Heart right ventricle (tissue), 16 donors: ENCODE measurements at places on chromosomes 13 and 19. TPM values are rescaled to one million over a fixed set of nuclear protein-coding genes. Genes with fewer than 3 reads are reported as not detected.
A peak's percentile ranks its signal among the peaks of the same experiment; 100 is the strongest.

DNA sequence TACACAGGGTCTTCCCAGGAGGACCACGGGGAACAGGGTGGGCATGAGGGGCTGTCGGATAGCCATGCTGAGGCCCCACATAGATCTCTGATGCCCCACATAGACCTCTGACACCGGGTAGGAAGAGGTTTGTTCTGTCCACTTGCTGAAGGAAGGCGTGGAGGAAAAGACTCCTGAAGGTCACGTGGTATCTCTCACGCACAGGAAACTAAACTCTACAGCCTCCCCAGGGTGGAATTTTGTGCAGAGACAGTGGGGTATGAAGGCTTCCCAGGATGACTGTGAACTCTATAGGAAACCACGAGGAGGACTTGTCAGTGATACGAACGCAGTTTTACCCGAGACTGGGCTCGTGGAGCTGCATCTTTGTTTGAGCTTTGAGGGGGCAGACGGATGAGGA is 2.8 kb downstream of the EVI5L start:
- H3K27ac ChIP-seq = no peak overlapping the region
- DNase-seq = no peak
- H3K27me3 ChIP-seq = no peaks in the 10 kb centered on the region
- H3K36me3 ChIP-seq = no peaks in the 10 kb centered on the region

DNA sequence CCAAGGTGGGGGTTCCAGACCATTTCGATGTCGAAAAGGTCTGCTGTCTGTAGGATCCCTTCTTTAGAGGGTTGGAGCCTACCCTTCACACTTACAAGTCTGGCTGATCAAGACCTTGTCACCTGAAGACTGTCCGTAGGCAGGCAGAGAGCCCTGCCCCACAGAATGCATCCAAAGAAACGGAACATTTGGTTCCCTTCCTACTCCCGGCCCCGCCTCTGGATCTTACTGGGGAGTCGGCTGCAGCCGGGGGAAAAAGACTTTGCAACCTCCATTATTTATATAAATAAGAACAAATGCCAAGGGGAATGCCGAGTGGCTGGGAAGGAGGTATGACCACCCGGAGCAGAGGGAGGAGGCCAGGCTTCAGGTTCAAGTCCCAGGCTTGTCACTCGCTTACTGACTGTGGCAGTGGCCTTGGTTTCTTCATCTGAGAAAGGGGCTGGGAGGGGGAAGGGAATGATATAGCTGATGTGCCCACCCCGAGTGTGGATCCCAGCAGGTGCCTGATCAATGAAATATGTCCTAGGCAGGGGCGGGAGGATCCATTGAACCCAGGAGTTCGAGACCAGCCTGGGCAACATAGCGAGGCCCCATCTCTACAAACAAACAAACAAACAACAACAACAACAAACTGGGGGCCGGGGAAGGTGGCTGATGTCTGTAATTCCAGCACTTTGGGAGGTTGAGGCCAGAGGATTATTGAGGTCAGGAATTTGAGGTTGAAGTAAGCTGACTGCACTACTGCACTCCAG is 48.7 kb downstream of the RFX2 start:
- H3K4me3 ChIP-seq = no peak overlapping the region
- DNase-seq = no peak
- H3K27me3 ChIP-seq = no peaks in the 10 kb centered on the region

- no peak overlapping the region for H3K27ac ChIP-seq
- no peak for DNase-seq
- no peak overlapping the region for H3K4me3 ChIP-seq
These were observed 11.6 kb downstream of the FGF22 start for GRCh38 chr19:651114-651818.

Gene ZNF112
- 6.4 TPM for total RNA-seq

DNA sequence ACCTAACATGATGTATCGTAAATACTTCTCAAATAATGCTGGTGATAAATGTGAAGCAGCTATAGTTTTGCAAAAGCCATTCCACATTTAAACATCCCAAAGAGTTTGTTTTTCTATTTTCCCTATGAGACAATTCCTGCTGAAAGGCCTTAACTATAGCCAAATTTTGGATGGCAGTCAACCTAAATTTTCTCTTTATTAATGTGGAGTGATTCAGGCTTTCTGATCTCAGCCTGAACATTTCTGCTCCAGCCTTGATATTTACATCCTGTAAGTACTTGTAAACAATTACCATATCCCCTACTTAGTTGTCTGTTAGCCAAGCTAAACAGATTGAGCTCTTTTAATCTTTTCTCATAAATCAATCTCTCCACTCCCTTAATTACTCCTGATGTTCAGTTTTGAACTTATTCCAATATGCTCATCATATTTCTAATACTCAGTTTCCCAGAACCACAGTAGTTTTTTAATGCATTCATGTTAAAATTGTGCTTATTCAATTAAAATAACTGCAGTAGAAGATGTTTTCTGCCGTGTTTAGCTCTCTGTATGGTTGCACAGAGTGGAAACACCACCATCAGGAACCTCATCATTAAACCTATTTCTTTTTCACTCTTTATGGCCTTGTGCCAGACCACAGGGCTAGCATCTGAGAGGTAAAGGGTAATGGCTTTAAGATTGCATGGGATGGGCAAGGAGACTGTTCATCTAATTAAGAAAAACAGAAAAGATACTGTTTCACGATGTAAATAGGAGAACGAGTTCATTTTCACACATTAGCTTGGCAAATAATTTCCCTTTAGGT is 1235.2 kb upstream of the SLC10A2 start:
- no peaks in the 10 kb centered on the region for H3K4me1 ChIP-seq
- H3K4me3 ChIP-seq = no peak overlapping the region
- H3K27me3 ChIP-seq = no peaks in the 10 kb centered on the region
- no peaks in the 10 kb centered on the region for H3K36me3 ChIP-seq
- DNase-seq = no peak

- no peaks in the 10 kb centered on the region for H3K27me3 ChIP-seq
- no peaks in the 10 kb centered on the region for H3K36me3 ChIP-seq
- peak overlapping the region; percentile 82 for H3K27ac ChIP-seq
These were observed 36.9 kb downstream of the ARRDC2 start for GRCh38 chr19:18044825-18045304.

- no peak for DNase-seq
- H3K27me3 ChIP-seq = no peaks in the 10 kb centered on the region
- no peaks in the 10 kb centered on the region for H3K36me3 ChIP-seq
- H3K4me3 ChIP-seq = no peak overlapping the region
- no peak overlapping the region for H3K27ac ChIP-seq
These were observed 32.6 kb upstream of the ADGRE1 start for GRCh38 chr19:6854758-6855157.

DNA sequence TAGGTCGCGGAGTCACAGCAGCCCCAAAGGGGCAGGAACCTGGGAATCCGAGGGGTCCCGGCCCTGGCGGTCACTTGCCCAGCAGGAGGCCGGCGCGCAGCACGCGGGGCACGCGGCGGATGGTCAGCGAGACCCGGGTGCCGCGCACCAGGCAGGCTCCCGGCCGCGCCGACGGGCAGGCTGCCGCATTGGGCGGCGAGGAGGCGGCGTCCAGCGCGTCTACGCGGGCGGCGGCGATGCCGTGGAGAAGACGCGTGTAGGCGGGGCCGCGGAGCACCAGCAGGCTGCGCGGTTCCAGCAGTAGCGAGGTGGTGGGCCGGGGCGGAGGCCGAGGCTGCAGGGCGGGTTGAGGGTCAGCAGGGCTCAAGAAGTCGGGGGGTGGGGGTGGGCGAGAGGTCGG is 607 bp upstream of the SYNE4 start:
- DNase-seq = peak; percentile 76
- H3K36me3 ChIP-seq = no peaks in the 10 kb centered on the region
- peak overlapping the region; percentile 43 for H3K4me3 ChIP-seq

Gene KIR3DL1
- total RNA-seq = not detected

- no peaks in the 10 kb centered on the region for H3K4me1 ChIP-seq
- no peak overlapping the region for H3K4me3 ChIP-seq
- H3K27ac ChIP-seq = no peak overlapping the region
- H3K27me3 ChIP-seq = no peaks in the 10 kb centered on the region
These were observed 210.0 kb upstream of the OBI1 start for GRCh38 chr13:78868991-78869390.

Gene C13orf46
- total RNA-seq = 0.21 TPM

- H3K27me3 ChIP-seq = no peaks in the 10 kb centered on the region
- H3K4me1 ChIP-seq = no peaks in the 10 kb centered on the region
- no peaks in the 10 kb centered on the region for H3K36me3 ChIP-seq
- H3K27ac ChIP-seq = no peak overlapping the region
- no peak for DNase-seq
These were observed 15.7 kb downstream of the CAB39L start for GRCh38 chr13:49428041-49428763.
